ENCODE measurements at places on chromosomes 6 and 20.

DNA sequence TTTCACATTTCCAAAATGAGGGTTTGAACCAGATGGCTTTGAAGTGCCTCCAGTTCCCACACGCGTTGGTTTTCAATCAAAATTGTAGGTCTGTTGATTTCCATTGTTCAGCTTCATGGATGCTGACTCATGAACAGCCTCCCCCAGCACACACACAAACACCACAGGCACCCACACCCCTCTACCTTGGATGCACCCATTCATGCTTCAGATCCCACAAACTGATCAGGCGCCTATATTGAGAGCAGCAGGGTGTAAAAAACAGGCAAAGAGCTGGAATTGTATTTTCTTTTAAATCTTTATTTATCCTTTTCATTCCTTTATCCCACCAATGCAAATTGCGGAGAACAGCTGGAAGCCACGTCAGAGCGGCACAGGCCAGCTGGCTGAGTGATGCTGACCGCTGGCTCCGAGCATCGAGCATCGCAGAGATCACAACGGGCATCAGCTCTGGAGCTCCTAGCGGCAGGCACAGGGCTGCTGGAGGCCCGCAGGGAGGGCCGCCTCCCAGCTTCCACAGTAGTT is 29.3 kb upstream of the TBC1D7 start:
- peak; percentile 8 for DNase-seq

- DNase-seq = peak; percentile 45
Observed at GRCh38 chr20:47677635-47678453, 107.4 kb downstream of the SULF2 start.

DNA sequence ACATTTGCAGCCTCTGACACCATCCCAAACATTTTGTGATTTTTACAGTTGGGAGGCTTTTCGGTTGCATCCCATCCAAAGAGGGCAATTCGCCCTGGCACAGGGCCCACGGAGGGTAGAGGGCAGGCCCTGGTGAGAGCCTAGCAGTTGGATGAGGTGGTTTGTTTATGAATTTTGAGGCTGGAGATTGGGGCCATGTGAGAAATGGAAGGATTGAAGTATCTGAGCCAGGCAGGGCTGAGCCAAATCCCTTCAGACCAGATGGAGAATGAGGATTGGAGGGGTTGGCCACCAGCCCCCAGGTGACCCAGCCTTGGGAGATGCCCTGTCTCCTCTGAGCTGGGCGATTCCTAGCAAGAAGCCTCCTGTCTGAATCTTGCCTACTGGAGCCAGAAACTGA is 52.6 kb upstream of the CCDC167 start:
- no peak for DNase-seq

- no peak for DNase-seq
Observed at GRCh38 chr6:138092686-138093085, 14.5 kb downstream of the PERP start.

GRCh38 chr6:153373869-153374268 is 242.8 kb upstream of the RGS17 start:
- no peak for DNase-seq

DNA sequence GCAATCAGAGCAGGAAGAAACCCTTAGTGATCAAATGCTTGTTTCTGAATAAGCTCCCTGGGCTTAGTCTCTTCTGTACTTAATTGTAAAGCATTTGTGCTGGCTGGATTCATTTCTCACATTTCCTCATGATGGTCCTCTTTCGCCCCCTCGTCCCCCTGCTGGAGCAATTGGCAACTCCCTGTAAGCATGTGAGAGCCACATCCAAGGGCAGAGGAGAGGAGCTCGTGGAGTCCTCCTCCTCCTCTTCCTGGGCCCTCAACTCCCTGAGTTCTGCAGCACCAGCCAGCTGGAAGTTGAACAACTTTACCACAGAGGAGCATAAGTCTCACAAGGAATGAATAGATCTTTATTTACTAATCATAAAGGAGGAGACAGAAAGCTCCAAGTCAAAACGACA is 12.6 kb downstream of the ANKEF1 start:
- no peak for DNase-seq

- no peak for DNase-seq
Observed at GRCh38 chr6:137017081-137017480, 27.7 kb downstream of the IL20RA start.

- no peak for DNase-seq
Observed at GRCh38 chr6:1348675-1349074, 36.8 kb downstream of the FOXQ1 start.

- no peak for DNase-seq
Observed at GRCh38 chr20:34791289-34792020, 34.0 kb downstream of the NCOA6 start.

Data from activated T-cell treated with anti-CD3 and anti-CD28 coated beads for 4 hours (primary cell).